ENCODE measurements at places on chromosomes 7 and 10. TPM values are rescaled to one million over a fixed set of nuclear protein-coding genes. Genes with fewer than 3 reads are reported as not detected.

DNA sequence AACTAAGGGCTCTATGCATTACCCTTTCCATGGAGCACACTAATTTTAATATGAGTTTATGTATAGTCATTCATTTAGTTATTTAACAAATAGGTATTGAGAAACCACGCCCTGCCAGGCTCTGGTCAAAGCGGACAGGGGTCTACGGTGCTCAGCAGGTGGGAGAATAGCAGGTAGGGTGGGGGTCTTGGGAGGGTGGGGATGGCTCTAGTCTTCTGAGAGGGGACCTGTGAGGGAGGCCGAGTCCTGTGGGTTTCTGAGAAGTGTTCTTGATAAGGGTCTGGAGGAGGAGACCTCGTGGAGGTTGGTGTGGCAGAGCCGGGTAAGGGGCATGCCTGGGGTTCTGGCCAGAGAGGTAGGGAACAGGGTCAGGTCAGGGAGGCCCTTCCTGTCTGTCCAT is 1.1 kb downstream of the WDFY4 start:
- no peak for DNase-seq

- DNase-seq = no peak
Measured at GRCh38 chr10:129531195-129531968, 64.3 kb downstream of the MGMT start.

DNA sequence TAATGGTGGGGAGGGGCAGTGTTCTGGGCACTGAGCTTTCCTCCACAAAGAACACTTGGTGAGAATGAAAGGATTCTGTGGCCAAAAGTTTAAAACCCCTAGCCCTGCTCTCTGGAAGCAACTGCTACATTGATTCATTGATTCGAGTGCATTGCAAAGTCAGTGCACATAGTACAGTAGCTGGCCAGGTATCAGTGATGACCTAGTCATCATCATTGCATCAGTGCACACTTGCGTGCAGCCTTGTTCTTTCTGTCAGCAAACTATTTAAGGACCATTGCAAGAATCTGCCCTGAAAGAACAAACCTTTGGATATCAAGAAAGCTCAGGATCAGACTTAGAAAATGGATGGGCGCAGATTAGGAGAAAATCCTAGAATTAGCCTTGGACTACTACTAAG is 47.4 kb downstream of the CUL1 start:
- DNase-seq = no peak

DNA sequence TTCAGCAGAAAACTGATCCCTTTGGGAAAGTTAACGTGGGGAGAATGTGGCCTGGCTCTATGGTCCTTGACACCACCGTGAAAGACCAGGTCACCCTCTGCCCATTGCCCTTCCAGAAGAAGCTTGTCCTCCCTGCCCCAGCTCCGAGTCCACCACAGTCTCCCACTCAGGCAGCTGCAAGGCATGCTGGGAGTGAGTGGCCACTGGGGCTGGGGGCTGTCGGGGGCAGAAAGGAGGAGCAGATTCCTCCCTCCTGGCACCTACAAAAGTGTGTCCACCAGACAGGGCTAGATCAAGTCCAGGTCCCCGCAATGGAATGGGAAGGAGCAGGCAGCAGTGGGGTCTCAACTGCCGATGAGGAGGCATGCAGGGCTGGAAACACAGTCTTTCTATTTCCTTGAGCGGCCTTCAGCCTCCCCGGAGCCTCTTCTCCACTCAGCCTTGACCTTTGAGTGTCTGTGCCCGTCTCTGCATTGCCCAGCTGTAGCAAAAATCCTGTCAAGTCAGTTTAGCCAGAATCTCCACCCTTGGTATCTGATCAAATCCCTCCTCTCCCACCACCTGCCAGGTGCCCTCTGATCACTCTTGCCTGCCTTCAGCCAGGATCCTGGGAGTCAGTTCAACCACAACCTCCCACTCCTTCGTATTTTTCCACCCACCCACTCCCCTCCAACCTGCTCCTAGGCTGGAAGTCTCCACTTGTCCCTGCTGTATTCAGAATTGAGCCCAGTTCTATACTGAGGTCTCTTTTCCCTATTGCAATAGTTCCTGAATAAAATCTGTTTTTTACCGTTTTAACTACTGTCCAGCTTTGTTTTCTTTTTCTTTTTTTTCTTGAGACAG is 6.9 kb upstream of the ZNF316 start:
- no peak for DNase-seq

- DNase-seq = no peak
Measured at GRCh38 chr10:79552143-79552542, 8.1 kb downstream of the SFTPA2 start.

The SOSTDC1 gene
- total RNA-seq = 5.1 TPM

The IGFBP1 gene
- not detected for total RNA-seq

The SEMA4G gene
- total RNA-seq = 68.5 TPM

The DDX56 gene
- total RNA-seq = 50.7 TPM
